Spleen (tissue), 13 donors: ENCODE measurements at places on chromosomes 4 and X. TPM values are rescaled to one million over a fixed set of nuclear protein-coding genes. Genes with fewer than 3 reads are reported as not detected.

PRAF2 gene
- 15.4 TPM for total RNA-seq

GAGE1 gene
- not detected for total RNA-seq

PLK4 gene
- total RNA-seq = 5.1 TPM

- no peak for DNase-seq
Measured at GRCh38 chrX:77918568-77918967, 8.1 kb downstream of the ATP7A start.

GRCh38 chr4:70239884-70240591, 2.4 kb upstream of the CSN3 start:
- DNase-seq = no peak

- DNase-seq = no peak
Measured at GRCh38 chrX:38262715-38263620, 42.3 kb upstream of the SRPX start.

GRCh38 chr4:159117564-159117963, 14.7 kb downstream of the RAPGEF2 start:
- no peak for DNase-seq
